ENCODE measurements at places on chromosomes 3 and 15.

GRCh38 chr3:17354341-17354740, 388.1 kb downstream of the TBC1D5 start:
- DNase-seq, result no peak

DNA sequence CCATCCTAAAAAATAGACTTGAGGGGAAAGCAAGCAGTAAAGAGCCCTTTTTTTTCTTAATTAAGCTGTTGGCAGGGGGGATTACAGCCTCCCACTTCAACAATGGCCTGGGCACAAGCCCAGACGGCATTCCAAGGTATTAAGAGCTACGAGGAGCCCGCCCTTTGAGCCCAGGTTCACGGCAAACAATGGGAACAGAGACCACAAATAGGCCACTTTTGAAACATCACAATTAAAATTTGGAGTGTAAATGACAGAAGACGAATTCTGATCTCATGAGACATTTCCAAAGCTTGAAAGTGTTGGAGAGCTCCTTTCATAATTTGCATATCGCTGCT, 8.9 kb downstream of the CHSY1 start:
- DNase-seq, result no peak

- DNase-seq, result peak; percentile 86
Measured at GRCh38 chr3:49173116-49173791, 1.9 kb downstream of the KLHDC8B start.

DNA sequence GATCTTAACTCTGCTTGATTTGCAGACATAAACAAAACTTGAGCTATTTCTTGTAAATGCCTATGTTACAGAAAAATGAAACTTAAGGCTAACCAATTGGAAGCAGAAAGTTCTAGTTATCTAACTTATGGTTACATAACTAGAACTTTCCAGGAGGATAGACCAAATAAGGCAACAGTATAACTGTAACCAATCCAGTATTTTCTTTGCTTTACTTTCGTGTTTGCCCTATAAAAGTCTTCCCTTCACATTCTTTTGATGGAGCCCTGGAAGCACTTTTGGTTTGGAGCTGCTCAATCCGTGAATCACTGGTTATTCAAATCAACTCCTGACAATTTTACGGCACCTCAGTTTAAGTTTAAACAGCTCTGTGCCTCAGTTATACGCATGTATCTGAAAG, 164.6 kb downstream of the SUCLG2 start:
- DNase-seq, result no peak

GRCh38 chr3:186540835-186541226, 3.3 kb downstream of the CRYGS start:
- no peak for DNase-seq

GRCh38 chr15:40511472-40512133, 40.8 kb downstream of the CHST14 start:
- peak; percentile 81 for DNase-seq

DNA sequence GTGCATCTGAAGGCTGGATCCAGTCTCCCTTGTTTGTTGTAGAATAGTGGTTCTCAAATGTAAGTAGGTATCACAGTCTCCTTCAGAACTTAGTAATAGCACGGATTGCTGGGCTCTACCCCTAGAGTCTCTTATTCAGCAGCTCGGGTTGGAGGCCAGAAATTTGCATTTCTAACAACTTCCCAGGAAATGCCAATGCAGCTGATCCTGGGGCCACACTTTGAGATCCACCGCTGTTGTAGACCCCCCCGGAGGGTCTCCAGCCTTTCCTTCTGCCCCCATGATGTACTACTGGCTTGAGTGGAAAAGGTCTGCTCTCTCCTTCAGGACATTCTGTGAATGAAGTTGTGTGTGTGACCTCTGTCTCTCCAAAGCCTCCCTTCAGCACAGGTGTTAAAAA, 153.8 kb upstream of the CTNNB1 start:
- no peak for DNase-seq

DNA sequence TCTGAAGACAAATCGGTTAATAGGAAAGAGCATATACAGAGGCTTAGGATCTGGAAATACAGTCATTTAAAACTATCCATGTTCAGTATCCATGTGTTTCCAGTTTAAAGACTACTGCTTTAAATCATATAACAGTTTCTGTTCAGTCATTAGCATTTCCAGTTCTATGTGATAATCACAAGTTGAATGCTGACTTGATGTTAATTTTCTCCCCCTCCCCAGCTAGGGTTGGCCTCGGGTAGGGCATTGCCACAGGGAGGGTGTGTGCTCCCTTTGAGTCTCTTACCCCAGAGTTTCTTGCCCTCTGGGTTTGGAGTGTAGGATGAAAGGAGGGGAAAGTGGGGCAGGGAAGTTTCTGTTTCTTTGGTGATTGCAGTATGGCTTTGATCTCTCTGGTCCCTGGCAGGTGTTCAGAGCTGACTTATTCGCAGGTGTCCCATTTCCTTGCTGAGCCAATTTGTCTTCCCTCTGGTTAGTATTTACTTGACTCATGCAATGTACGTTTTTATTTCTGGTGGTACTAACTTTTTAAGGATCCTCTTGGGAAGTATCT, 86.3 kb downstream of the SH3GL3 start:
- no peak for DNase-seq

DNA sequence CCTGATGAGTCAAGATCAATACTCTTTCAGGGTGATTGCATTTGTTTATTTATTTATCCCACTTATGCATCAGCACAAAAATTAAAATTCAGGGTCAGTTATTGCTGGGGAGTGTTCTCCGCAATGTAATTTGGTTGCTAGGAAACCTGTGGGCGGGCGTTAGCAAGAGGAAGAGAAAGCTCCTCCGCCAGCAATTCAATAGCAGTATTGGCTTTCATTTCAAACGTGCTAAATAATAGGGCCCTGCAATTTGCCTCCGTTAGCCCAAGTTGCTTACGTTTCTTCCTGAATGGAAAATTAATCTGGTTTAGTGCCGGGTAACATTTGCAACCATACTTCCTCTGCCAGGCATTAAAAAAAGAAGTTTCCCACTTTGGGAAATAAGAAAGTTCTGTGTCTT, 35.5 kb upstream of the PLCL2 start:
- DNase-seq, result peak; percentile 23

DNA sequence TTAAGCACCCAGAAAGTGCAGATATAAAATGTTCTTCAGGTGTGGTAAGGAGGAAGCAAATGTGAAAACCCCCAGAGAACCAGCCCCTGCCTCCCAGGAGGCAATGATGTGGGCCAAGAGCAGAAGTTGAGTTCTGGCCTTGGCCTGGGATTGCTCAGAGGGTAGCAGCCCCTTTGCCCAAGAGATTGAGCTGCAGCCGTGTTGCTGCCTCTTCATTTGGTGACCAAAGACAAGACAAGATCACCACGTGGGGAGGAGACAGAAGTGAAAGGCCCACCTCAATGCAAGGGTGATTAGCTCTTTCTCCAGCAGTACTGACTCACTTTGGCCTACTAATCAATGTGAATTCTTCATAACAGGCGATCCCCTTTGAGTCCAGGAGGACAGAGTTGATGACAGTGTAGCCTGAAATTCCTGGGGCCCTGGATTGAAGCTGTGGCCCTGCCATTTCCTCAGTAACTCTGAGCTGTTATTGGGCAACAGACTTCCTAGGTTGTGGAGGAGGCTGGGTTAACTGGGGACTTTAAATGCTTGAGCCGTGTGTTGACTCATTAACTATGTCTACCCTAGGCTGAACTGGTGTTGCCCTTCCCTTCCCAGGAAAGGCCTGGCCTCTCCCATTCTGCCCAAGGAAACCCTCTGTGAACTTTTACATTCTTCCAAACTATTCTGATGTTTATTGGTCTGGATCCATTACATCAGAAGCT, 86.5 kb downstream of the ST6GAL1 start:
- DNase-seq, result no peak

GRCh38 chr3:30245858-30246622, 360.4 kb upstream of the TGFBR2 start:
- no peak for DNase-seq

- no peak for DNase-seq
Measured at GRCh38 chr3:191066669-191067068, 132.4 kb upstream of the OSTN start.

DNA sequence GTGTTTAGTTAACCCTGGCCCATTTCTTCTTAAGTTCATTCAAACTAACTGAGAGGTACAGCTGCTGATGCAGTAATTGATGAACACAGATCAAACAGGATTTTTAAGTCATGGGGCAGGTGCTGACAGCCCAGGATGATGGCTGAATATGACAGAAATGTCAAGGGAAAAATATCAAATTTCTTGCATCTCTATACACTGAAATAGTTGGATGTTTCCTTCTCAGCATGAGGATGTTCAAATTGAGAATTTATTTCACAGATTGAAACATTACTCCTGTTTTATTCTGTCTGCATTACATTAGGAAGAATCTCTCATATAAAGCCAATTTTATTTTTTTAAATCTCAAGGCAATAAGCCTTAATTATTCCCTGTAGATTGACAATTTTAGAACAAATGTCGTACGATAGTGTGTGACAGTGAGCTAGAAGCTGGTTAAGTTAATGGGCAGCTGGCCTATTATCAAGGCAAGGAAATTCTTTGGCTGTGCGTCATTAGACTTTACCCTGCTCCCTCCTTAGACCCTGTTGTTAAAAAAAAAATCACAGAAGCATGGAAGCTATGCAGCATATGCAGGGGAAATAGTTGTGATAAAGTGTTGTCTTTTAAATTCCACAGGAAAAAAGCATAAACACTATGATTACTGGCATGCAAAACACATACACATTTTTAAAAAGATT, 183.8 kb upstream of the KCNMB2 start:
- DNase-seq, result no peak

DNA sequence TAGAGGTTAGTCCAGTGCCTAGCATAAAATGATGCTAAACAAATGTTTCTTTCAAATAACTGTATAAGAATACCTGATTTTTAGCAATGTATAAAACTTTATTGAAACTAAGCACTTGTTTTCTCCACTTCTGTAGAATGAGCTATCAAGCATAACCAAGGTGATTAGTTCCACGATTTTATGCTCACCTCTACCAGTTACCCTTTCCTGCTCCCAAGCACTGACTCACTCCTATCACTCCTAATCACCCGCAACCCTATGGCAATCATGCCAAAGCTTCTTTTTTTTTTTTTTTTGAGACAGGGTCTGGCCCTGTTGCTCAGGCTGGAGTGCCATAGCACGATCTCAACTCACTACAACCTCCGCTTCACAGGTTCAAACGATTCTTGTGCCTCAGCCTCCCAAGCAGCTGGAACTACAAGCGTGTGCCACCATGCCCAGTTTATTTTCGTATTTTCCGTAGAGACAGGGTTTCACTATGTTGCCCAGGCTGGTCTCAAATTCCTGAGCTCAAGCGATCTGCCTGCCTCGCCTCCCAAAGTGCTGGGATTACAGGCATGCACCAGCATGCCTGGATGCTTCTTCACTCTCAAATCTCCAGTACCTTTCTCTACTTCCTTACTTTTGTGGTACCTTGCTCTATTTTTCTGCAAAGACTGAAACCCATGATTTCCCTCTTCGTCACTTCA, 3.9 kb downstream of the HSPBAP1 start:
- no peak for DNase-seq

DNA sequence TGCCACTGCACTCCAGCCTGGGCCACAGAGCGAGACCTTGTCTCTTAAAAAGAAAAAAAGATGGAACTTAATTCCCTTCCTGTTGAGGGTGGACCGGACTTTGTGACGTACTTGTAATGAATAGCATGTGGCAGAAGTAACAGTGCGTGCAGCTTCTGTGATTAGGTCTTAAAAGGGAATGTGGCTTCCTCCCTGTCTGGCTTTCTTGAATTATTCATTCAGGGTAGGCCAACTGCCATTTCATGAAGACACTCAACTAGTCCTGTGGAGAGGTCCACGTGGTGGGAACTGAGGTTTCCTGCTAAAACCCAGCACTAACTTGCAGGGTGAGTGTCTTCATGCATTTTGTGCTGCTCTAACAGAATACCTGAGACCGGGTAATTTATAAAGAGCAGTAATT, 98.9 kb upstream of the PIAS1 start:
- DNase-seq, result no peak

- DNase-seq, result no peak
Measured at GRCh38 chr15:92130906-92131305, 262.8 kb upstream of the ST8SIA2 start.

- no peak for DNase-seq
Measured at GRCh38 chr3:168250415-168250861, 154.7 kb upstream of the GOLIM4 start.

- no peak for DNase-seq
Measured at GRCh38 chr3:73813291-73813690, 188.6 kb upstream of the PDZRN3 start.

- no peak for DNase-seq
Measured at GRCh38 chr3:23096041-23096440, 107.1 kb upstream of the UBE2E2 start.

GRCh38 chr15:49145651-49146609, 9.5 kb downstream of the COPS2 start:
- peak; percentile 59 for DNase-seq

- no peak for DNase-seq
Measured at GRCh38 chr15:76060118-76060989, 569 bp downstream of the TMEM266 start.
